Lung (tissue), 17 donors: ENCODE measurements at places on chromosomes 5 and 9. TPM values are rescaled to one million over a fixed set of nuclear protein-coding genes. Genes with fewer than 3 reads are reported as not detected.

DNA sequence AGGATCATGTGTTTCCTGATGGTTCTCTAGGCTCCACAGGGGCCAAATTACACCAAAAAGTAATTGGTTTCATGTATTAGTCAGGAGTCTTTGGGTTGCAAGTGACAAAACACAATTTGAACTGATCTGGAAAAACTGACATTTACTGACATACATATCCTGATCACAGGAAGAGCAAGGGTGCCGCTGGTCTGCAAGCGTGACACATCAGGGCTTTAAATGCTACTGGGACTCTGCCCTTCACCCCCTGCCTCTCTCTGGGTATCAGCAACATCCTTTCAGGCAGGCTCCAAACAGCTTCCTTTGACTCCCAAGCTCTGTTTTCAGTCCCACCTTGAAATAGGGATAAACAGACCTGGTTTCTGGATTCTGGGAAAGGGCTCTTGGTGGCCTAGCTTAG, 197.5 kb downstream of the PALM2AKAP2 start:
- DNase-seq, result no peak

Gene JAKMIP2
- total RNA-seq, result 2.9 TPM

- DNase-seq, result peak; percentile 70
Observed at GRCh38 chr9:134551644-134552348, 89.8 kb upstream of the COL5A1 start.

Gene CDC23
- total RNA-seq, result 19.8 TPM

Gene IL13
- total RNA-seq, result not detected

Gene FOXD4L6
- total RNA-seq, result 0.31 TPM

GRCh38 chr5:161233553-161233952, 313.0 kb downstream of the GABRB2 start:
- no peak for DNase-seq

Gene ANKRD18B
- 2.2 TPM for total RNA-seq

DNA sequence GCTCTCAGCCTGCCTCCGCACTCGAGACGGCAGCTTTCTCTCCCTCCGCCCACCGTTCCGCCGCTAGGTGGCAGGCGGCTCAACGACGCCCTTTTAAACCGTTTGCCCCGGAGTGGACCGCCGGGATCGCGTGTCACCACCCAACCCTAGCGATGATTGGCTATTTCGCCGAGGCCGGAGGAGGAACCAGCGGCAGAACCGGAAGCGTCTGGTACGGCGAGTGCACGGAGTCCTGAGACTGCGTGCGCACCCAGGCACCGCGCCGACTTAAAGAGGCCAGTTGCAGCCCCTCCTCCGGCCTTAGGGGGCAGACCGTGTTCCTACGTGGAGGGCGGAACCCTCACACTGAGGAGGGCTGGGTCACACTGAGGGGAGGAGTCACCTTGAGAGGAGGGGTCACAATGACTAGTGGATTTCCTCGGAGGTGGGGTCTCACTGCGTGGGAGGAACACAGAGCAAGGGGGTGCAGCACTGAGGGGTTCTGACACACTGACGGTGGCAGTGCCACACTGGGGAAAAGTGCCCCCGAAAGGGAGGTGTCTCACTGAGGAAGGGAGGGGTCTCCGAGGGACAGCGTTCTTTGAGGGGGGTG, 980 bp upstream of the TESK1 start:
- peak; percentile 100 for DNase-seq

DNA sequence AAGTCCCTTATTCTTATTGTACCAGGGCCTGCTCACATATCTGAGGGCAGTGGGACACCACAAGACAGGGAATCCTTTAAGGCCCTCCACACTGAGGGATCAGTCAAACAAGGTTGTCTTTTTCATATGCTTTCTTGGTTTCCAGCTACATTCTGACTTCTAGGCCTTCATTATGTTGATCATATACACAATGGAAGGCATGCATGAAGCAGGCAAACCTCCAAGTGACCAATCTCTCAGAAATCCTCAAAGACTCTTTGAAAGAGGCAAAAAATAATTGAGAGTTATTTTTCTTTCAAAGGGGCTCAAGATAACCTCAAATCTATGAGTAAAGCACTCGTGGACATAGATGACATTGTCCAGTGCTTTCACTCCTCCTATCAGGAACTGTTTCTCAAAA, 1195.9 kb upstream of the ACO1 start:
- no peak for DNase-seq

Gene PRRX2
- 3.6 TPM for total RNA-seq

- peak; percentile 90 for DNase-seq
Observed at GRCh38 chr9:128072144-128073021, 4.4 kb downstream of the SLC25A25 start.

DNA sequence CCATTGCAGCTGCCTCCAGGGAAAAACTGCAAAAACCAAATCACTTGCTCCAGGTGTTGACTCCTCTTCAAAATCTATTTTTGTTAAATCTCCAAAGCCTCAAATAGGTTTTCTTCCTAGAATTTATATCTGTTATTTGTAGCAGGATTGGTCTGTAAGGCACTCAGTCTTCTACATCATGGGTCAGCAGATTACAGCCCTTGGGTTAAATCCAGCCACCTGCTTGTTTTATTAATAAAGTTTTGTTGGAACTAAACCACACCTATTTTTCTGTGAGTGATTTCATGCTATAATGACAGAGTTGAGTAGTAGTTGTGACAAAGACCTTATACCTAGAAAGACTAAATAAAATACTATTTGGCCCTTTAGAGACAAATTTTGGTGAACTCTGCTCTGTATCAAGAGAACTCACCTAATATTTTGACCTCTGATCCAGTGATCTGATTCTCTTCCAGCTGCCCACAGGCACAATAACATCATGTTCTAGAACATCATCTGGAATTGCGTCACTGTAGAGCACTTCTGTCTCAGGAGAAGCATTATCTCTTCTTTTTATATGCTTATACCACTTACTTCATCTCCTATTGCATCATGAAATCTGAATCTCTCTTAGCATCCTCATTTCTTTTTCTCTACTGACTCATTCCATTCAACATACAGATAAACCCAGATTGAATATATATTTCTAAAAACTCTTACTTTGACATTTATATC, 130.1 kb downstream of the RPS23 start:
- DNase-seq, result no peak

- DNase-seq, result no peak
Observed at GRCh38 chr9:93994132-93994531, 39.0 kb upstream of the BARX1 start.

DNA sequence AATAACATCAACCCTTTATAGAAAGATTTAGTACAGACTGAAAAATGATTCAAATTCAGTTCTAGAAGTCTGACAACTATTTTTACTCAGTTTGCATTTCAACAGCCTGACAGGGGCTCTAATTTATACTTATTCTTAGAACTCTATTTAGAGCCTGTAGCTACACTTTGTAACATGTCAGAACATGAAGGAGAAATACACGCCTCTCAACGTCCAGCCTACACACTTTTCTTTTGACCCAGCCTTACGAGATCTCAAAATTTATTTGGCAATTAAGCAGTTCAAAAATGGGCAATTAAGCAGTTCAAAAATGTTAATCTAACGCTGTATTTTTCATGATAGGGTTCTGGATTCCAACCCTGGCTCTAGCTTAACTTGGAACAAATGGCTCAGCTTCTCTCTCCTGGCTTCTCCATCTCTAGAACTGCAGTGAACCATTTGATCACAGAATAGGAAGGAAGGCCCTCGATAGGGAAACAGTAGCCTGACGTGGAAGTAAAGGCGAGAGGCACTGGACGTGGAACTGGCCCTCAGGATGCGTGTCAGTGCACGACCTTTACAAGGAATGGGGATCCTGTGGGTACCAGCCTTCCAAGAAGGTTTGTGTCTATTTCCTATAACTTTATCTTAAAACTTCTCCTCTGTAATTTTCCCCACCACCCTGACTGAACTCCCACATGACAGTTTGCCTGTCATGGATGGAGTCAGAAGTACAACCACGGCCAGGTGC, 66.4 kb downstream of the PRRT1B start:
- DNase-seq, result no peak

- peak; percentile 37 for DNase-seq
Observed at GRCh38 chr5:17118631-17119030, 98.8 kb upstream of the BASP1 start.

Gene FGD3
- 24.3 TPM for total RNA-seq

Gene DMRT3
- total RNA-seq, result not detected

DNA sequence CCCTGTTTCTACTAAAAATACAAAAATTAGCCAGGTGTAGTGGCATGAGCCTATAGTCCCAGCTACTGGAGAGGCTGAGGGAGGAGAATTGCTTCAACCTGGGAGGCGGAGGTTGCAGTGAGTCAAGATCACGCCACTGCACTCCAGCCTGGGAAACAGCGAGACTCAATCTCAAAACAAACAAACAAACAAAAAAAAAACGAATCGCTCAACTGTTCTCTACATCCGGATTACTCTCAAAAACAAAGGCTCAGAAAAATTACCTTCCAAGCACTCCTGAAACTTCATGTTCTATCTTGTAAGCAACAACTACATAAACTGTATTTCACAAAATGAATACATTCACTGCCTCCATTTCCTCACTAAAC, 14.0 kb downstream of the UBAP2 start:
- DNase-seq, result no peak

DNA sequence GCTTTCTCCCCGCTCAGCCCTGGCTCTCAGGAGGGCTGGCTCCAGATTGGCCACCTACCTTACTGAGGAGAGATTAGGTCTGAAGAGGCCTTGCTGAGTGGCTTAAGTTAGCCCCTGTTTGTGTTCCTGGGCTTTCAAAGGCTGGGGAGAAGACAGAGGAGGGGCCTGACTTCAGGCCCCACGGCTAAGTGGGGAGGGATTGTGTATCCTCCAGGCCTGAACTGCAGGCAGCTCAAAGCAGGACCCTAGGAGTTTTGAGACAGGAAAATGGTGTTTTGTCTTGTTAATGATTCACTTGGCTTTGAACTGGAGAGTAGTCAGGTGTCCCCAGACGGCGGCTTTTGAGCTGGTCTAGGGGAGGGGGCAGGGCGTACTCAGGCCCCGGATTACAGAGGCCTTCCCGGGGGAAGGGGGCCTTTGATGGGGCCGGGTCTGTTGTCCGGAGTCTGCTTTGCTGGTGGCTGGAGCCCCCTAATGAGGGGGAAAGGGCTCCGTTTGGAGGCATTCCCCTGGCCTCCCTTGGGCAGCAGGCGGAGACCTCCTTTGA, 162.0 kb upstream of the SMIM23 start:
- DNase-seq, result peak; percentile 77

DNA sequence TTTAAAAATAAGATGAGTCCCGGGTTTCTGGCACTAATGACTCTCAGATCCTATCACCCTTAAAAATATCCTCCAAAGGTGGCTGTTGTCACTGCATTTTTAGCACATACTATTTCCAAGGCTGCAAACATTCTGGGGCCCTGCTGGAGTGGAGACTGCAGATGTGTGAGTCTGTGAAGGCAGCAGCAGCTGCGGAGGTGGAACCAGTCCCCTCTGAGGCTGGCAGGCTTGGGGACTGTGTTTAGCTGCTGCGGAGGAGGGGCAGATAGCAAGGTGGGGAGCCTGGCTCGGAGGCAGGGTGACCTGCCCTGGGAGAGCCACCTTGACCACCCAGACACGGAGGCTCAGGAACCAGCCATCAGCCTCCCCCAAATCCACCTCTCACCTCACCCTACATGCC, 77.0 kb downstream of the C5orf15 start:
- DNase-seq, result no peak

- no peak for DNase-seq
Observed at GRCh38 chr5:159333545-159333925, 3.2 kb upstream of the IL12B start.

Gene ADGRD2
- total RNA-seq, result not detected

- no peak for DNase-seq
Observed at GRCh38 chr5:94355811-94356210, 262.6 kb downstream of the KIAA0825 start.

DNA sequence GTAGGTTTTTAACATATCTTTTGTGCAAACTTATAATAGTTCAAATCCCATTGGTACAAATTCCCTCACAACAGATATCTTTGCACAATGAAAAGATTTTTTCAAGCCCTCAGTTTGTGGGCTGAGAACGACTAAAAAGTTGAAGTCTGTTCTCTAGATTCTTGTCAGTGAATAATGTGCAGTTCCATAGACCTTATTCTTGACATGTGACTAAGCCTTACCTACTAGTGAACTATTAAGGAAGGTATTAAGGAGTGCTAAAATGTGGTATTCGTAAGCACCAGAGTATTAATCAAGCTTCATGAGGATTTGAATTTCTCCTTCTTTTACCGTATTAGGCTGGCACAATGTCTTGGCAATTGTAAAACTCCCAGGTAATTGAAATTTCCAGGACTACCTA, 205.6 kb upstream of the DMRTA1 start:
- DNase-seq, result no peak

Gene LRRTM2
- total RNA-seq, result 1.9 TPM

Gene CTXN3
- not detected for total RNA-seq

DNA sequence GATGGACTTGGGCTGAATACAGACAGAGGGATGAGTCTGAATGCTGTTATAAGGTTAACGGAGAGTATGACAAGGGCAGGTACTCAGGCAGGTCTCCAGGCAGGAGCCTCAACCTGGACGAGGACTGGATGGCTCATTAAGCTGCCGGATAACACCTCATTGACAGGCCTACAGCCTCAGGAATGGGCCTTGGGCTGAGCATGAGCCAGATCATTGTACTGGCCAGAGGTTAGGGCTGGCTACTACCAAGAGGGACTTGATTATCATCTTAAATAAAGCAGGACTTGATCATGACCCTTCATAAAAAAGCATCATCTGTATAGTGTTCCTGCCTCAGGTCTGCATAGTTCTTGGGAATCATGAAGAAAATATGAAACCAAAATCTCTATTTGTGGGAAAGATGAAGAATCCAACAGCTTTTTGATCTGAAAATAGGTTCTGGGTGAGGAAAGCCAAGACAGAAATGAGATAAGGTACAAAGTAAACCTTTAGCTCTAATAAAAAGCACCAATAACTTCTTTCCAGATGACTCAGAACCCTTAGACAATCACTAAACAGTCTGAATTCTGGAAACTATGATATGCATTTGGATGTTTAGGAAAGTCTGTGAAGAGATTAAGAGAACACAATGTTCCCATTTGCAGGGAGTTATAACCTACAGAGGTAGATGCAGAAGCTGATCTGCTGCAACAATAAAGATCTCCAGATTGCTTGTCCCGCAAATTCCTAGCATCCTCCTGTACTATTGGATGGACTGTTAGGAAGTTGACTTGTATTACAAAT, 343.1 kb downstream of the CTNND2 start:
- no peak for DNase-seq

GRCh38 chr9:32177396-32177795, 207.0 kb upstream of the ACO1 start:
- no peak for DNase-seq

Gene PROP1
- not detected for total RNA-seq

Gene GZMA
- 2.4 TPM for total RNA-seq

Gene ATG10
- total RNA-seq, result 10.2 TPM

DNA sequence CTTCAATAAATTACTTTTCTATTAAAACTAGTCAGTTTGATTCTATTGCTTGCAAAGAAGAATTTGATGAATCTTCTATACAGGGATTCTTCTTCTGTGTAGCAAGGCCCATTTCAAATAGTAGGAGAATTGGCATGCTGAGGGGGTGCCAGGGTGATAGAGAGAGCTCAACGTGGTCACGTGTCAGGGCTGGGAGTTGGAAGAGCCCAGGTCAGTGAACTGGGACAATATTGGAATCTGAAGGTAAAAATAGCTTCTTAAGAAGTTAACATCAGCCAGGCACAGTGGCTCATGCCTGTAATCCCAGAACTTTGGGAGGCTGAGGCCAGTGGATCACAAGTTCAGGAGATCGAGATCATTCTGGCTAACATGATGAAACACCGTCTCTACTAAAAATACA, 64.1 kb upstream of the TLE1 start:
- no peak for DNase-seq

- no peak for DNase-seq
Observed at GRCh38 chr5:91941588-91941987, 558.5 kb upstream of the ARRDC3 start.
